Pons (tissue), 1 donor: ENCODE measurements at places on chromosomes 7 and 10.

GRCh38 chr7:12422554-12423320 lies 19.1 kb upstream of the VWDE start:
- DNase-seq = no peak

DNA sequence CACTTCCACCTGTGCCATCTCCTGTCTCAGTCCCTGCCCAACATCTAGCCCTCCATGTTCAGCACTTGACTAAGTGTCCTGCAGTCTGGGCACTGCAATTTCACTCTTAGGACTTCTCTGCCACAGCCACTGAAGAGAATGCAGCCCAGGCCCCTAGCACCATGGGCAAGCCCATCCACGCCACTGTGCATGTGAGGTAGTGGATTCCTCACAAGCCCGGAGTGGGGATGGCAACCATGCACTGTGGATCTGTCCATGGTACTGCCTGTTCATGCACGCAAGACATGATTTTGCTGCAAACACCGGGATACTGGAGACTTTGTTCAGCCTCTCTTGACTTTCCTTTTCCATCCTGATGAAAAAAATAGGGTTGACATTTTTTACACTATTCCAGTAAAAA lies 12.3 kb downstream of the DDC start:
- DNase-seq = no peak

GRCh38 chr7:82886324-82886723 lies 276.4 kb downstream of the PCLO start:
- DNase-seq = no peak

DNA sequence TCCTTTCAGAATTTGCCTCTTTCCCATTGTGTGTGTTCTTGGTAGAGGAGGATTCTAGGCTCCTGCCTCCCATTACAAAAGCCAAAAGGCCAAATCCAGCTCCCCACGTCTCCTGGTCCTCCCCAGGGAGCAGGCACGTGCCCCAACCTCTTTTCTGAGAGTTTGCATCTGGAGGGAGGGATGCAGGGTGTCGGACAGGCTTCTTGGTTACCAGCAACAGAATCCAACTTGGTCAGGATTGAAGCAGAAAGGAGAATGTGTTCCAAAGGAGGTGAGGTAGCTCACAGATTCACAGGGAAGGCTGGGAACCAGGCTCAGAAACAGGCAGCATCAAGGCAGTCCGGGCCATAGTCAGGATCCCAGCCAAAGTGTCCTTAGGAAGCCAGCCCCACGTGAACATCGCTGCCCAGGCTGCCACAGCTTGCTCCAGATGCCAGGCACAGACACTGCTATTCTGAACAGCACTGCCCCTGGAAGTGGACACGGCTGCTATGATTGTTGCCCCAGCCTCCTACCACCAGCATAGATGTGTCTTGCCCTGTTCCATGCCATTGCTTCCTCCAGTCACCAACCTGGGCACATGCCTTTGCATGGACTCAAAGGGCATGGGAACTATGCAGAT lies 264.2 kb upstream of the ZMIZ1 start:
- DNase-seq = peak; percentile 31

DNA sequence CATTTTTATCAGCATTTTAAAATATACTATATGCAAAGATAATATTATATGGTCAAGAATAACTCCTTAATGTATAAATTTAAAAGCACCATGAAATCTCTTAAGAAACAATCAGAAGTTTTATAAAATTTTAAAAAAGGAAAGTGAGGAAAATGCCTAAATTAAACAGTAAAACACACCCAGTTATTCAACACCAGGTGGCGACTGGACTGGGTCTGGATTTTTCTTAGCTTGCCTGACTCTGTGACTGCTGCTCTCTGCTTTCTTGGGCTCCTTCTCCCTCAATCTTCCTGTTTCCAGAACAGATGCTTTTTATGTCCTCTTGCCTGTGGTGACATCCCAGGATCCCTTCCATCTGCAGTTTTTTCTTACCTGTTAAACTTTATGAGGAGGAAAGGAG lies 200.3 kb downstream of the BICC1 start:
- no peak for DNase-seq

DNA sequence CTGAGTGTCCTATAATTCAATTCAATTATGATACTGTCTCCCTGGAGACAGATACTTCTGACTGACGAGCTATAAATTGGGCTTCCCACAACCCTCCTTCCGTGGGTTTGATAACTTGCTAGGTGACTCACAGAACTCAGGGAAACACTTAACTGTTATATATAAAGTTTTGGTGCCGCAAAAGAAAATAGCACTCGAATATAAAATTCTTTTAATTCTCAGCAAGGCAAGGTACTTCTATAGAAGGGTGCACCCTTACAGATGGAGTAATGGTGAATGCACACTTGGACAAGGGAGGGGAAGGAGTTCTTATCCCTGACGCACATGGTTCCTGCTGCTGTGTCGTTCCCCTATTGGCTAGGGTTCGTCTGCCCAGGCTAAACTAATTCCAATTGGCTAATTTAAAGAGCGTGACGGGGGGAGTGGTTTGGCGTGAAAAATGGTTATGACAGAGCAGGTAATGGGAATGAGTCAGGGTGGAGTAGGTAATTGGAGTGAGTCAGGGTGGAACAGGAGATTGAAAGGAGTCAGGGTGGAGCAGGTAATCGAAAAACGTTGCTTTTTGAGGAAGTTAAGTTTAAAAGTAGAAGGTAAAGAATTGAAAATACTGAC lies 20.8 kb upstream of the GHITM start:
- no peak for DNase-seq

DNA sequence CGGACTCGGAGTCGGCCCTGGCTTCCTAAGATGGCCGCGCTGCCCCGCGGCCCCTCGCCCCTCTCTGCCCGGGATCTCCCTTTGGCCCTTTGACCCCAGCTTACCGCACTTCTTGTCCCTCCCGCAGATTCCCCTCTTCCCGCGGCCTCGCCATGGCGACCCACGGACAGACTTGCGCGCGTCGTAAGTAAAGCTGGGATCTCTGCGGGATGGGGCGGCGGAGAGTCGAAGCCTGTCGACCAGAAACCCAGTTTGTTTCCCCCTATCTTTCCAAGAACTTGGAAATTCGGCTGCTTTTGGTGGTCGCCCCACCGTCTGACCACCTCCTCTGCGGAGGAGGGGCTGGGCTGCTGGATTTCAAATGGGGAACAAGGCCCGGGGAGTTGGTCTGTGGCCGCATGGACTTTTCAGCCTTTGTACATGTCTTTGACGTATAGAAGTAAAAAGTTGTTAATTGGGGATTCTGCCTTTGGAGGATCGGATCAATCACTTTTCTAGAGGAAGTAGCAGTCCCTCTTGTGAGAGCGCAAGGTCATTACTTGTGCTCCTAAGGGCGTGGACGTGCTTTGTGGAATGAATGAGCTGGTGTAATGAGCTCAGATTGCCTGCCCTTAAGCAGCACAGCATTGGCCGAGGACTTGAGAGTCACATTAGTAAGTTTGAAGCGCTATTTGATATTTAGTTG lies 553 bp downstream of the VDAC2 start:
- no peak for DNase-seq

GRCh38 chr10:10587744-10588393 lies 429.8 kb upstream of the CELF2 start:
- DNase-seq = no peak

- DNase-seq = peak; percentile 96
Measured at GRCh38 chr10:122374237-122374858, at the start of gene PLEKHA1. PLEKHA1 (plus strand) TSS chr10:122374708; CDS start chr10:122393201, 18,493 bp downstream.

DNA sequence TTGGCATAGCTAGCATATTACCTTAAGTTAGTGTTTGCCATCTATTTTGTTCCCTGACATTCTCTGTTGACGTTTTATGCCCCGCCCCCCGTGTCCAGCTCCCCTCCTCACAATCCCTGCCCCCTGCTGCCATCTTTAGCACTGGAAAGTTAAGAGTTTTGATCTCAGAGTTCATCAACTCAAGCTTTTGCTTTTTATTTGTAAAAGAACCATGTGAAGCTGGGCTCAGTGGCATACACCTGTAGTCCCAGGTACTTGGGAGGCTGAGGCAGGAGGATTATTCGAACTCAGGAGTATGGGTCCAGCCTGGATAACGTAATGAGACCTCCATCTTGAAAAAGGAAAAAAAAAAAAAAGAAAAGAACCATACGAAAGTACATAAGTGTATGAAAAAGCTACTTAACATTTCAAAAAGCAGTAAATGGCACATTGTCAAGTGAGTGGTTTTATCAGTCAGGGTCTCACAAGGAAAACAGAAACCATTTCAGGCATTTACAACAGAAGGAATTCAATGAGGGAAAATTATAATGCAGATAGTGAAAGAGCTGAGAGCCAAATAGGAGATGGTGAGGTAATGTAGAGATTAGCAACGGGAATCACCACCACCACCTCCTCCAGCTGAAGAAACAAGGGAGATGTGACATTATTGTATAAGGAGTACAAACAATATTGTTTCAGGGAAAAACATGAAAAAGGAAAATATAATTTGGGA lies 64.9 kb downstream of the MCU start:
- no peak for DNase-seq

GRCh38 chr7:14841086-14841485 lies 61.5 kb downstream of the DGKB start:
- no peak for DNase-seq

- peak; percentile 60 for DNase-seq
Measured at GRCh38 chr7:153381275-153382040, 621.9 kb downstream of the ACTR3B start.
